WTC11 (cell line): ENCODE measurements at places on chromosomes 1 and 21. TPM values are rescaled to one million over a fixed set of nuclear protein-coding genes. Genes with fewer than 3 reads are reported as not detected.

The ACOT11 gene
- total RNA-seq, result 3.8 to 4.4 TPM (median 4.2 TPM) in 3 replicates

The OPTC gene
- total RNA-seq, result 0.55 to 1.2 TPM (median 0.76 TPM) in 3 replicates

The DYNLT5 gene
- 1.3 to 1.8 TPM (median 1.6 TPM) in 3 replicates for total RNA-seq

The TMCO2 gene
- total RNA-seq, result not detected in 3 replicates

The OR2T29 gene
- total RNA-seq, result not detected in 3 replicates

DNA sequence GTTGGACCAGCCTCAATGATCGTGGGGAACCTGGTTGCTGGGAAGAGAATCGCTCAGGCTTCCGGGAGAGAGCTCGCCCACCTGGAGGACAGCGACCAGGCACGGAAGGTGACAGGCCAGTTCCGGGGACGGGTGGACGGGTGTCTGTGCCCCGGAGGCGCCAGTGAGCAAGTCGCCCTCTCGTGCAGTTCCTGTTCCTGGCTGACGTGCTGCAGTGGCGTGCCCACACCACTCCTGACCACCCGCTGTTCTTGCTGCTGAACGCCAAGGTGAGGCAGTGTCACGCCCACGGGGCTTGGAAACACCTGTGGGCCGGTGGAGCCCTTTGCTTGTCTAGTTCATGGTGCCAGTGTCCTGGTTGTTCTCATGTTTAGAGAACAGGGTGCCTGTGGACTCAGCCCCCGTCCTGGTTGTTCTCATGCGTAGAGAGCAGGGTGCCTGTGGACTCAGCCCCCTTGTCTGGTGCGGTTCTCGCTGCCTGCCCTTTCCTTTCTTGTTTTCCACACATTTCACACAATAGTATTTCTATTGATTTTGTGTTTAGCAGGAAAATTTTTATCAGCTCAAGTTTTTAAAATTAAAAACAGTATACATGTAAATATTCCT is 53.1 kb downstream of the S100B start:
- DNase-seq, result peak; percentile 35

DNA sequence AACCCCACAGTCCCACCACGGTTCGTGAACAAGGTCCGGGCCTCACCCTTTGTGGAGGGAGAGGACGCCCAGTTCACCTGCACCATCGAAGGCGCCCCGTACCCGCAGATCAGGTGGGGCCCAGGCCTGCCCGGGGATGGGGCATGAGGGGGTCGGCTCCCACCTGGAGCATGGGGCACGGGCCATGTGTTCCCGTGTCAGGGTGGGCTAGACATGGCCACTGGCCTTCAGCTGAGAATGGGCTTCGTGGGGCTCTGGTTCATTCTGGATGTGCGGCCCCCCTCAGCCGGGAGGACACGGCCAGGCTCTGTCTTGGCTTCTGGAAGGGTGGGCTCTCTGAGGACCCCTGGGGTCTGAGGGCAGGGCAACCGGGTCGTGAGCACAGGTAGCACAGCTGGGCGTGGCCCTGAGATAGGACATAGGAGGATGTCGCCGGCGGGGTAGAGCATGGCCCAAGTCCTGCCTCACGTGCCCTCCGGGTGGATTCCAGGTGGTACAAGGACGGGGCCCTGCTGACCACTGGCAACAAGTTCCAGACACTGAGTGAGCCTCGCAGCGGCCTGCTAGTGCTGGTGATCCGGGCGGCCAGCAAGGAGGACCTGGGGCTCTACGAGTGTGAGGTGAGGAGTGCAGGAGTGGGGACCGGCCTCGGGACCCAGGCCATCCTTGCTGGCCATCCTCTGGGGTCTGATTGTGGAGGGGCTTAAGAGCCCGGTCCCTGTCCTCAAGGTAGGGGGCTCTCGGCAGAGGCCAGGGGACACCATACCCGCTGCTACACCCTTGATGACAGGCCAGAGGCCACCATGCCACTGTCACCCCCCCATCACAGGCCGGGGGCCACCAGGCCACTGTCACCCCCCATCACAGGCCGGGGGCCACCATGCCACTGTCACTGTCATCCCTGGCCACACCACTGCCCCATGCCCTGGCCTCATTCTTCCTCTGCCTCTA is 55.5 kb downstream of the TRIM11 start:
- DNase-seq, result peak; percentile 9

- no peak for DNase-seq
Observed at GRCh38 chr1:35441926-35442579, 115.2 kb downstream of the KIAA0319L start.

- peak; percentile 4 for DNase-seq
Observed at GRCh38 chr1:5976726-5977493, 15.3 kb downstream of the NPHP4 start.

DNA sequence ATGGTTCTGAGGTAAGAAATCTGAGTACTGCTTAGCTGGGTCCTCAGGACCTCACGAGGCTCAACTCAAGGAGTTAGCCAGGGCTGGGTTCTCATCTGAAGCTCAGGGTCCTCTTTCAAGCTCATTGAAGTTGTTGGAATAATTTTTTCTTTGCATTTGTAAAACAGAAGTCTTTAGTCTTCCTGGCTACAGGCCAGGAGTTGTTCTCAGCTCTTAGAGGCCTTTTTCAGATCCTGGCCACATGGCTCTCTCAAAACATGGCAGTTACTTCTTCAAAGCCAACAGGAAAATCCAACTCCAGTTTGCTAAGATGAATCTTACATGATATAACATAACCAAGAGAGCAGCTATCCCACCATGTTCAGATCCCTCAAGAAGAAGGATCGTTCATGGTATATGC is 92.3 kb upstream of the CHODL start:
- DNase-seq, result no peak
